ENCODE measurements at places on chromosomes 5 and 9.
A peak's percentile ranks its signal among the peaks of the same experiment; 100 is the strongest.

DNA sequence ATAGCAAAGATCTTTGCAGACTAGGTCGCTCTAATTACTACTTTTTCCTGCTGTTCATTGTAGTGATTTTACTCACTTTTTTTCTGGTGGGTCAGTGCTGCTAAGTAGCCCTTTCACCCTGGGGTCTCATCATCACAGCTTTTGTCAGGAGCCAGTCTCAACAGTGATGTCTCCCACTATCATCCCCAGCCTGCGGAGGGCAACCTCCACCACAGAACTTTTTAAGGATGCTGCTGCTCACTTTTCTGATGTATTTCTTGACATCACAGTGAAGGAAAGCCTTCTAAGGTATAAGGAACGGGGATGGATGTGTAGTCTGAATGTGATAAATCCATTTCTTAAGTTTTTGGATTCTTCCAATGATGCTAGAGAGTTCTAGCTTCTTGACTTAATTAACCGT is 242.5 kb upstream of the RIOK2 start:
- DNase-seq: no peak

DNA sequence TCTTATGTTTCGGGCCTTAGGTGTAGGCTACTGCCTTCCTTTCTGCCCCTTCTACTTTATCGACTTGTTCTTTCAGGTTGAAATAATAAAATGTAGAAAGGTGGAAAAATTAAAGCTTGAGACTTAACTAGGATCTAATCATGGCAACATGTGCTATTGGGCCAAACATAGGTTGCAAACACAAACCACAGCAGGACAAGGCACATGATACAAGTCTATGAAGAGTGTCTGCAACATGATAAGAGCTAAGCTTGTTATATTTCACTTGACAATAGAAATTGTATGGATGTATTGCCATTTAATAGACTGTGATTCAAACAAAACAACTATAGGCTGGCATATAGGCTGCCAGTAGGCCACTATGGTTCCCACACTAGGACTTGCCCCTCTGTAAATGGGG is 1.7 kb upstream of the ERAP2 start:
- DNase-seq: no peak

DNA sequence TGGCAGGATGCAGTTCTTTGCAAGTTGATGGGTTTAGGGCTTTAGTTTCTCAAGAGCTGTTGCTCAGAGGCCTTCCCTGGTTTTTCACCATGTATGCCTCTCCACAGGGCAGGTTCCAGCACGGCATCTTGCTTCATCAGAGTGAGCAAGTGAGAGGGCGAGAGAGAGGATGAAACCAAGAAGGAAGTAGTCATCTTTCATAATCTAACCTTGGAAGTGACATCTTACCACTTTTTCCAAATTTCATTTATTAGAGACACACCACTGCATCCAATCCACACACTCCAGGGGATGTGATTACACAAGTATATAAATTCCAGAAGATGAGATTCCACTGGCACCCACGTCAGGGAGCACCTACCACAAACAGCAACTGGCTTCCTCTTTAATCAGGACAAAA is 294.4 kb downstream of the MARCHF11 start:
- DNase-seq: no peak

- peak; percentile 73 for DNase-seq
Observed at GRCh38 chr9:131732061-131732526, 7.8 kb downstream of the RAPGEF1 start.

DNA sequence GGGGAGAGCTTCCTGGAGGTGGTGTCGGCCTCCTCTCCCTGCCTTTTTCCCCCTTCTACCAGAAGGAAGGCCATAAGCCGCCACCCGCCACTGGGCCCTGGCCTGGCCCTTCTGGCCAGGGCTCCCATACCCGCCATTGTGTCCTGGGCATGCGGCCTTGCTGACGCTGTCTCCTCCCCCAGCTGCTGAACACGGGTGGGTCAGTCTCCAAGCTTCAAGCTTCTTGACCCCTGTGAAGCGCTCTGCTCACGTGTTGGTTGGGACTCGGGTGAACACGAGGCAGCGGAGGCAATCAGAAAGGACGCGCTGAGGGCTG is 24.2 kb upstream of the UBAC1 start:
- no peak for DNase-seq
